ENCODE measurements at places on chromosomes 13 and 19. TPM values are rescaled to one million over a fixed set of nuclear protein-coding genes. Genes with fewer than 3 reads are reported as not detected.

The TBXA2R gene
- 0.36 TPM for total RNA-seq

The ZNF808 gene
- 22.8 TPM for total RNA-seq

The POU2F2 gene
- 0.56 TPM for total RNA-seq

The DNAAF3 gene
- not detected for total RNA-seq

The PLPPR3 gene
- 0.56 TPM for total RNA-seq

The ZNF541 gene
- not detected for total RNA-seq

The CRTC1 gene
- total RNA-seq = 0.28 TPM

The ZNF284 gene
- 5.0 TPM for total RNA-seq

The CRLF1 gene
- 0.18 TPM for total RNA-seq

The PTH2 gene
- not detected for total RNA-seq

The AMH gene
- total RNA-seq = not detected

The CRX gene
- not detected for total RNA-seq

The ZNF681 gene
- total RNA-seq = 0.83 TPM

The PROZ gene
- total RNA-seq = not detected

The MYO16 gene
- under 0.01 TPM for total RNA-seq

The PRRG2 gene
- total RNA-seq = 0.54 TPM

The TYROBP gene
- total RNA-seq = not detected
